ENCODE measurements at places on chromosomes 4 and X.

GRCh38 chrX:5549512-5549911 is 679.2 kb downstream of the NLGN4X start:
- DNase-seq = no peak

- no peak for DNase-seq
Observed at GRCh38 chr4:156321203-156321602, 367.5 kb upstream of the CTSO start.

GRCh38 chr4:61985426-61985825 is 785.3 kb downstream of the ADGRL3 start:
- DNase-seq = no peak

GRCh38 chr4:64146030-64146429 is 263.2 kb downstream of the TECRL start:
- DNase-seq = no peak

All from upper lobe of left lung (tissue), 6 donors.